Stimulated activated CD8-positive, alpha-beta memory T cell treated with anti-CD3 and anti-CD28 coated beads, Interleukin-12 subunit alpha, Interleukin-12 subunit beta, amount 100 ng/mL, for 4 hours (primary cell): ENCODE measurements at places on chromosomes 1 and 21.

GRCh38 chr1:234431255-234431654 is 47.7 kb downstream of the TARBP1 start:
- DNase-seq = no peak

- no peak for DNase-seq
These were observed 7.9 kb downstream of the PLA2G2D start for GRCh38 chr1:20111452-20111851.

DNA sequence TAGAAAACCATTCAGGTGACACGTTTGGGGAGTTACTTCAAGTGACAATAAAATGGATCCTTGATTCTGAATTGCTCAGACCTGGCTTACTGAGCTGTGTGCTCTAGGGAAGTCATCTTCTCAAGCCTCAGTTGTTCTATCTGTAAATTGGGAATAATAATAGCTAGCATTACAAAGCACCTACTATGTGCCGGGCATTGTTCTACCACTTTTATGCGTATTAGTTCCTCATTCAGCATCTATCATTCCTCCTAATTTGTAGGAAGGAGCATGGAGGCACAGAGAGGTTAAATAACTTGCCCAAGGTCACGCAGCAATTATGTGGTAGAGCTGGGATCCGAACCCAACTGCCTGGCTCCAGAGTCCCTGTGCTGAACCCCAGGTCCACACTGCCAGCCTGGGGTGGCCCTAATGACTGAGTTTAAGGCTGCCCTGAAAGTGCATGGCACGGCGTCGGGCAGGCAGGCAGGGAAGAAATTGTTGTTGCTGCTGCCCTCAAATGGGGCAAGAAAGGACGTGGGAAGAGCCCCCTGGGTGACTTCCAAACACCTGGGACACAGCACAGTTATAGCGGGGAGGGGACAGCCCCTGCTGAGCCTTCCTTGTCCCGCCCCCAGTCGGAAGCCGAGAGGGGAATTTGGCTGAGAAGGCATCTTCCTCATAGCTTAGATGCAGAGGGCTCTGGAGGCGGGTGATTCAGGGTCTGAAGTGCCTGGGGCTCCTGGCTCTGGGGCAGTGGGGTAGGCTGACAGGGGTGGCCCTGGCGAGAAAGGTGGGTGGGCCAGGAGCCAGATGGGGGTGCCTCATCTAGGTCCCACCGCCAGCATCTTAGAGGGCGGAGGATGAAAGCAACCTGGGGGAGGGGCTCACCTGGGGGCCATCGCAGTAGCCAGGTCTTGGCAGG is 86.5 kb upstream of the IFFO2 start:
- DNase-seq = no peak

- DNase-seq = no peak
These were observed 31.8 kb downstream of the UBE2U start for GRCh38 chr1:64235181-64235580.

- peak; percentile 29 for DNase-seq
These were observed 586 bp upstream of the AGPAT3 start for GRCh38 chr21:43864313-43864961.

- DNase-seq = no peak
These were observed 55.7 kb downstream of the PLD5 start for GRCh38 chr1:242468784-242469183.

- DNase-seq = no peak
These were observed 1.7 kb downstream of the EXOC8 start for GRCh38 chr1:231335663-231336602.

- no peak for DNase-seq
These were observed 4.9 kb downstream of the RAB25 start for GRCh38 chr1:156065871-156066270.

- DNase-seq = no peak
These were observed 58.5 kb downstream of the UBR4 start for GRCh38 chr1:19151537-19151936.

- no peak for DNase-seq
These were observed 47.8 kb upstream of the DEPDC1 start for GRCh38 chr1:68544651-68545050.

DNA sequence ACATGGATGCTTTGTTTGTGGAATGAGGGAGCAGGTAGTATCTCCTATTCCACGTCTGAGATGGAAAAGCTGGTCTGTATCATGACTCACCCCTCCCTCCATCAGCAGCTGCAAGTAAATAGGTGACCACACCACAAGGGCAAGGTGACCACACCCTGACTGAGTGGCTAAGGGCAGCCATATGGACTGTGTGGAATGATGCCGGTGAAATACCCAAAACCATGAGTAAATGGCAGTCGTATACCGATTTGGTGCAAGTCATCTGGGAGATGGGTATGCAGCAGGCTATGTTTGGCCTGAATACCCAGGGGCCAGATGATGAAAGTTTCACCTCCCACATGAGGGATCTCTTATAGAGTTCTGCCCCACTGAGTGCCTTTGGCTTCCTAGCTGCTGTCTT is 15.8 kb upstream of the UBE2U start:
- no peak for DNase-seq

DNA sequence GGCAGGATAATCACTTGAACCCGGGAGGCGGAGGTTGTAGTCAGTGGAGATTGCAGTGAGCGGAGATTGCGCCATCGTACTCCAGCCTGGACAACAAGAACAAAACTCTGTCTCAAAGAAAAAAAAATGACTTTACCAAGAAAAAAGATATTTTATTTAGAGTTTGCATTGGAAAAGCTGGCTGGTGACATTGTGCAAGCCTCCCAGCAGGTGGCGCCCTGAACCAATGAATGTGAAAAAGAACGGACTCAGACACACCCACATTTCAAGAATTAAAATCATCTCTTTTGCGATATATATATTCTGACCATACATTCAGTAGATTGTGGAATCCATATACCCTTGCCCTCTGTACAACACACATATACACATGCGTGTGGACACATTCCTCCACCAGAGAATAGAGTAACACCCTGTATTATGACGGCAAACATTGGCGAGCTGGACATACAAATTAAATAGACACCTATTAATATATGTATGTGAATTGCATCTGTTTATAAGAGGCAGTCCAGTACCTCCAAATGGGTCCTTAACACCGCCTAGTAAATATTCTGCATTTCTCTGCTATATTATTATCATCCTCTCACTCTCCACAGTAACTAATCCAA is 39.0 kb upstream of the CADM3 start:
- DNase-seq = peak; percentile 27

DNA sequence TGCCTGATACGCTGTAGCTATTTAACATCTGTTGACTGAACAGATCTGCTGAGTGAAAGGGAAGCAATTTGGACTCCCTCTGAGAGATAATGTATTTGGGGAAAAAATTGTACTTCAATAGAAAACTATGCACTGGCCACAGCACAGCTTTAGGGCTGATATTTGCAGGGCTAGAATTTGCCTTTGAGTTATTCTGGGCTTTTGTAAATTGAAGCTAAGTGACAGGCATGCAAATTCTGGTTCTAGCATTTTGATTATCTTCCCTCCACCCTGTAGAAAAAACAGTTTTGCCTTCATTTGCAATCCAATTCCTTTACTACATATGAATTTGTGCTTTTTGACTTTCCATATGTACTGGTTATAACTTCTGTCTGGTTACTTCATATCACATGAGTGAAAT is 7.9 kb downstream of the KYAT3 start:
- no peak for DNase-seq

DNA sequence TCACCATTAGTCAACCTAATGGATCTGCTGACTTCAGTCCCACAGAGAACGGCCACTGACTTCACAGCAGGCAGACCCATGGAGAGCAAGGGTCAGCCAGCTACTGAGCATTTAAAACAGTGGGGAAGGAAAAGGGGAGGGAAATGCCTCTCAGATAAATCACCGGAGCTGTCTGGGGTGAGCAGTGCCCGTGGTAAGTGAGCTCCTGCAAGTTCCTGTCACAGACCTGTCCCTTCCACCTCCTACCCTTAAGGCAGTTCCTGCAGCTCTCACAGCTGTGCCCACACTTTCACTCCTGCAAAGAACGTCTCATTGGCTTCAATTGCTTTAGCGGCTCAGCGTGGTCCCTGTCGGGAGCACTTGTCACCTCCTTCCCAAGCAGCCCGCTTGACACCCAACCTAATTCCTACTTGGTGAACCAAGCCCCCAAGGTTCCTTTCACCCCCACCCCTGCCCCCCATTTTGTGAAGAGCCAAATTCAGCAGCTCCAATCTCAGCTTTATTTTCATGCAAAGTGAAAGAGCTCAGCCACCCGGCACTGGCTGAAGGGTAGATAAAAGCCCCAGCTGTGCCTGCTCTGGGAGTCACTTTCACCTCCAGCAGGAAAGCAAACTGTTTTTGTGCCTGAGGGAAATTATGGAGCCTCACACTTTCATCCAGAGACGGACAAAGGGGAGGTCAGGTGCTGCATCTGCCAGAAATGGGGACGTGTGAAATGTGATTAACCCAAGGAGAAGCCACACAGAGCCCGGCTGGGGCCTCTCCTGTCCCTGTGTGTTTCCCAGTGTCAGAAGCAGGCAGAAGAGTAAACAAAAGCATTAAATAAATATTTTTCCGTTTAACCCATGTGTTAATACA is 306.2 kb downstream of the TTLL7 start:
- DNase-seq = no peak

DNA sequence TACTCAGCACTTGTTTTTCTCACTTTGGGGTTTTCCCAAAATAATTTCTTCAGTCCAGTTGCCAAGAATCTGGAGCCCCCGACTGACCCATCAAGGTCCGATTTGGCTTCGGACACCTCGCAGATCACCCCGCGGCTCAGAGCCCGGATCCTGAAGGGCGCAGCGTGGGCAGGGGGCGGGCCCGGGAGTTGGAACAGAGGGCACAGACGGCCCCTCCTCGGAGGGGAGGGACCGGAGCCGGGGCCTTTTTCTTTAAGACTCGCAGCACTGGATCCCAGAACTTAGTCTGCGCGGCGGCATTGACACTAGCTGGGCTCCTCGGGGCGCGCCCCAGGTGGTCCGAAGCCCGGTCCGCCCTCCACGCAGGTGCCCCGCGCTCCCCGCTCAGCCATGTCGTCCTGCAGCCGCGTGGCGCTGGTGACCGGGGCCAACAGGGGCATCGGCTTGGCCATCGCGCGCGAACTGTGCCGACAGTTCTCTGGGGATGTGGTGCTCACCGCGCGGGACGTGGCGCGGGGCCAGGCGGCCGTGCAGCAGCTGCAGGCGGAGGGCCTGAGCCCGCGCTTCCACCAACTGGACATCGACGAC is at the start of gene CBR3:
Gene CBR3 (plus strand): TSS at position 277 of the 588 bp plus-strand sequence. CDS start 114 bp downstream, at position 391.
- DNase-seq = peak; percentile 21

DNA sequence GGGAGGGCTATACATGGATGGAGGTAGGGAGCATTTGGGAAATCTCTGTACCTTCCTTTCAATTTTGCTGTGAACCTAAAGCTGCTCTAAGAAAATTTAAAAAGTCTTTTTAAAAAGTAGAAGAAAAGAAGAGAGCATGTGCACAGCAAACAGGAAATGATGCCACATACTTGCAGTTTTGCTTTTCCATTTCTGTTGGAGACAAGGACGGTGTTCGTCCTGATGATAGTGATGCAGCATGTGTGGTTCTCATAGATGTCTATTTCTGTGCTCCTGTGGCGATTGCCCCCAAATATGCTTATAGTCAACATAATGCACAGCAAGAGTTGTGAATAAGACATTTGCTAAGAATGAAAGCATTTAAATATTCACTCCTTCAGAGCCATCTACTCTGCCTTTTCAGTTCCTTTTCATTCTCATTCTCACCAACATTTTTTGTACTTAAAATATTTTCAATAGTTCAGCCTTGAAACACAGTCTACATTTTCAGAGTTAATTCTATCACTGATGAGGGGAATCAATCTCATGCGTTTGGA is 66.6 kb downstream of the LRRC8C start:
- no peak for DNase-seq

DNA sequence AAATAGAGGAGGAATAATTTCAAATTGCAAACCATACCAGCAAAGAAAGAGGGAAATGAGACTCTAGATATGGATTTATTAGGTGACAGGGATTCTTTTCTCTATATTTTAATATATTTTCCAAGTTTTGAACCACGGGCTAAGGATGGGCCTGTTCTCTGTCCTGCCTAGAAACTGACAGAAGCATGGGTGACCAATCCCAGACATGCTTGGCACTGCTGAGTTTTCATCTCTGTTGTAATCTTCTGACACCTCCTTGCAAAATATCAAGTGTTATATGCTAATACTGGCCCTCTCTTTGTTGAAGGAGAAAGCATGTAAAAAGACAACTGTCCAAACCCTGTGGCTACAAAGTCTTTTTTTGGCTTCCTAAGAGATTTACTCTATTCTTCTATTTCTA is 774 bp upstream of the ANGPTL7 start:
- no peak for DNase-seq

GRCh38 chr1:65269612-65270011 is 39.7 kb upstream of the DNAJC6 start:
- DNase-seq = no peak

DNA sequence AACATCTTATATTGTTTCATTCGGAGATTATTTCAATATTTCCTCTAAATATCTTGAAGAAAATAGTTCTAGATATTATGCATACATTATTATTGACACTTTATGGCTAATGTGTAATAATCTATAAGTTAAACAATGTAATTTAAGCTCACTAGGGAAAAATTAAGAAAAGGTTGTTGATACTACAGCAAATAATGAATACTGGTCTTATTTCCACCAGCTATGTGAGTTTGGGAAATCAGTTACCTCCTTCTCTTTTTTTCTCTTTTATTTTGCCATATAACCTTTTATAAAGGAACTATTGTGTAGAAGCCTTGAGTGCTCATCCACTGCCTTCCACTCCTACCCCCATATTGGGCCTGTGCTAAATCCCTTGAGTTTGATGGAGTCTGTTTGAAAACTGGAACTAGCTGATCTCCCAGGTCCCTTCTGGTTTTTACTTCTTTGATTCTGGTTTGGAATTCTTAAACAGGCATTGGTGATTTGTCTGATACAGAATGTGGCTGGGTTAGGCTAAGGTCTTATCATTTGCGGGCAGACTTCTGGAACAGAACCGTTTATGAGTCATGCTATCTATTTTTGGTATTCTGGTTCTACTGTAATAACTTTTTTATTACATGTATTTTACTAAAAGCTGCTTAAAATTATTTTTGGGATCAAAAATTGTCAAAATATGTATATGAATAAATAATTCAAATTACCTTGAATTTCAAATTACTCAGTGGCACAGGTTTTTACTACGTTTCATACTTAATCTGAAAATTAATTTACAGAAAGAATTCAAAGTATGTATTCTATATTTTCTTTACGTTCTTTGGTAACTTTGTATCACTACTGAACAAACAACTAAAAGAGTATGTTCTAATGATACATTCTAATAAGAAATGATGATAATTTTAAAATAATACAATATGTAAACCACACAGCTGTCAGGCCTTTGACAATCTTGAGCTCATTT is 5.0 kb upstream of the CDC14A start:
- DNase-seq = no peak

- DNase-seq = no peak
These were observed 11.2 kb downstream of the RRP1 start for GRCh38 chr21:43800566-43800965.

DNA sequence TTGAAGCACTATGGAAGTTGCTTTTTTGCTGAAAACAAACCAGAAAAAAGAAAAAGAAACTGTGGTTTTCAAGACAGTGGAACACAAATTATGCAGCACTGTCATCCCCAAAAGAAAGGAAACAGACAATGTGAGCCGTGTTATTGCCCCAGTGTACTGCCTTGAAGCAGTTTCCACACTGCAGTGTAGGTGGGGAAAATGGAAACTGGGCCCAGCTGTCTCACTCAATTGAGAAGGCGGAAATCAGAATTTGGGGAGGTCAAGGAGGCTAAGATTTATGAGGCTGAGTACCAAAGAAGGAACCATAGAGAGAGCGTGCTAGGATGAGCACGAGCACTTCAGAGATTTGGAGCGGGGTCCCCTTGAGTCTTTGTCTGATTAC is 55.5 kb downstream of the MPZL1 start:
- no peak for DNase-seq
